ENCODE measurements at places on chromosomes 4 and X. TPM values are rescaled to one million over a fixed set of nuclear protein-coding genes. Genes with fewer than 3 reads are reported as not detected.

Gene SLC25A5
- total RNA-seq: 257 TPM

Gene PAGE2
- total RNA-seq: not detected

Gene SPP1
- total RNA-seq: 3,399 TPM

- DNase-seq: no peak
Measured at GRCh38 chrX:18426004-18426320, 554 bp downstream of the CDKL5 start.

DNA sequence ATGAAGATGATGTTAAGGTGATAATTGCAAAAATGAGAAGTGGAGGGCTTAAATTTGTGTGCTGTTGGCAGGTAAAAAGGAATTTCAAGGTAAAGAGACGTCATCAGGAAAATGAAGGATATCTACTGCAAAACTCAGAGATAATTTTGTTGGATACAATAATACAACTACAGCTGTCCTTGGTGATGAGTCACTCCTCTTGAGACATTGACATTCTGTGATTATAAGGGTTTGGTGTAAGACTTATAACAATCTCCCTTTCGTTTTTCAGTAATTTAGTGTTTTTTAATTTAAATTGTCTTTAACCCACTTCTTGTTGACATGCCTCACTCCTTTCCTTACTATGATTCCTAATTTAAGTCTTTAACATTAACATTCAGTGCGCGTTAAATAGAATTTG, 1074.1 kb upstream of the SLIT2 start:
- DNase-seq: no peak

GRCh38 chr4:62460329-62460728, 1260.2 kb downstream of the ADGRL3 start:
- no peak for DNase-seq

Gene PHOX2B
- 0.26 TPM for total RNA-seq

DNA sequence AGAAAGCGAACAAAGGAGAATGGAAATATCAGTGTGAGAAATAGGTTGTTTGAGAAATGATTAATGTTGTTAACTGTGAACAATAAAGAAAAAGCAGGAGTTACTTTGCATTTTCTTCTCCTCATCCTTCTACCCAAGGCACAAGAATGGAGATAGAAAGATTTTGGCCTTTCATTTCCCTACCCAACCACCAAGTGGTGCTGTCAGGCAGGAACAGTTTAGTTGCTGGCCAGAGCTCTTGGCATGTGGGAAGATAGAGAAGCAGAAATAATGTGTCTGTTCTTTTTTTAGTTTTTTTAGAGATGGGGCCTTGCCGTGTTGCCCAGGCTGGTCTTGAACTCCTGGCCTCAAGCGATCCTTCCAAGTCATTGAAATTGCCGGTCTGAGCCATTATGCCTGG, 12.8 kb downstream of the HOPX start:
- no peak for DNase-seq
